ENCODE measurements at places on chromosomes 5 and 9. TPM values are rescaled to one million over a fixed set of nuclear protein-coding genes. Genes with fewer than 3 reads are reported as not detected.

The CNTNAP3 gene
- total RNA-seq = not detected

The FYB1 gene
- total RNA-seq = 499 TPM

DNA sequence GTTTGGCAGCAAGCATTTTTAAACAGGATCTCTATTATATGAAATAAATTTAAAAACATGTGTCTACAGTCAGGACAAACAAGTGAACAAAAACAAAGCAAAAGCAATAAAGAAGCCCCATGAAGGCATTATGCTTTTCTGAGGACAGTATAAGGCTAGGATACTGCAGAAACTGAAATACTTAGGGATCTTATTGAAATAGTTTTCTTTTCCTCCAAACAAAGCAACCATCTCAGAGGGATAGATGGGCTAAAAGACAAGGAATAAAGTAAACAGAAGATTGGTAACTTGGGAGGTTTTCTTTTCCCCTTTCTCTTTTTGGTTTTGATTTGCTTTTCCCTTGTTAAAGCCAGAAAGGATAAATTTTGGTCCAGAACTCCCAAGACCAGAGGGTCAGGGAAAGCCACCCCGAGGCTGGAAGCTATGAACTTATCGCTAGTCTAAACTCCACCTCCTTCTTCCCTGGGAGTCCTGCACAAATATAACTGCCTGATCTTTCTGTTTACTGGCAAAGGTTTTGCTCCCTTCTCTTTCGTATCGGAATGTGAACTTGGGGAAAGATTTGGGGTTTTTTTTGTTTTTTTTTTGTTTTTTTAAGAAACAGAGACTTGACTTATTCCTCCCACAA, 164.0 kb downstream of the GHR start:
- peaks cover 6% of the 10 kb centered on the region for H3K4me1 ChIP-seq
- DNase-seq = no peak
- peaks cover 48% of the 10 kb centered on the region for H3K27me3 ChIP-seq
- no peak overlapping the region for H3K27ac ChIP-seq
- no peak overlapping the region for H3K4me3 ChIP-seq

DNA sequence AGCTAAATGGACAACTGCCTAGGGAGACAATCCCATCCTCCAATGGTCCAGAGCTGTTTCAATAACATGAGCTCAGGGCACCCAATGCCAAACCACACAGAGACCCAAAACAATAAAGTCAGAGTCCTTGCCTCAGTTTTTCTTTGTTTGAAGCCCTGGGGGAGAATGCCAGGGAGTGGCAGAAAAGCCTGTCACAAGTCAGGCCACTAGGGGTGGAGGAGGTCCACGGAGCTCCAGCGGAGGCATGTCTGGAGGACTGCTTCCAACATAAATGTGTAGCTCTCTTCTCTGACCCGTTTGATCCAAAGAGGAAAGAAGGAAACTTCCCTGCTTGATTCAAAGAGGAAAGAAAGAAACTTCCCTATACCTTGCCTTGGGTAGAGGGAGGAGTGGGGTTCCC, 175.3 kb downstream of the HSPA4 start:
- DNase-seq = no peak
- H3K4me1 ChIP-seq = peaks cover 6% of the 10 kb centered on the region
- peak overlapping the region; percentile 4 for H3K27ac ChIP-seq
- H3K36me3 ChIP-seq = peaks cover 2% of the 10 kb centered on the region
- no peak overlapping the region for H3K4me3 ChIP-seq

The FREM1 gene
- total RNA-seq = not detected

- H3K27me3 ChIP-seq = peaks cover 30% of the 10 kb centered on the region
- peaks cover 2% of the 10 kb centered on the region for H3K4me1 ChIP-seq
- peaks cover 4% of the 10 kb centered on the region for H3K36me3 ChIP-seq
- H3K4me3 ChIP-seq = no peak overlapping the region
Observed at GRCh38 chr9:135587658-135588057, 26.1 kb downstream of the PAEP start.

GRCh38 chr5:78754655-78755054, 106.1 kb upstream of the LHFPL2 start:
- peaks cover 2% of the 10 kb centered on the region for H3K4me1 ChIP-seq
- no peak overlapping the region for H3K27ac ChIP-seq
- H3K36me3 ChIP-seq = no peaks in the 10 kb centered on the region
- H3K27me3 ChIP-seq = peaks cover 7% of the 10 kb centered on the region
- no peak overlapping the region for H3K4me3 ChIP-seq

DNA sequence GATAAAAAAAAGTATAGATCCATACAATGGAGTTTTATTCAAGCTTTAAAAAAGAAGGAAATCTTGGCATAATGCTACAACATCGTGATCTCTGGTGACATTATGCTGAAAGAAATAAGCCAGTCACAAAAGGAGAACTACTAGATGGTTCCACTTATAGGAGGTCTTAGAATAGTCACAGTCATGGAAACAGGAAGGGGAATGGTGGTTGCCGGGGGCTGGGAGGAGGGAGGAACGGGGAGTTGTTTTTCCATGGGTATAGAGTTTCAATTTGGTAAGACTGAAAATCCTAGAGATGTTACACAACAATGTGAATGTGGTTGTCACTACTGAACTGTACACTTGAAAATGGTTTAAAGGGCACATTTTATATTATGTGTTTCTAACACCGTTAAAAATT, 94.5 kb downstream of the CFAP90 start:
- peaks cover 7% of the 10 kb centered on the region for H3K36me3 ChIP-seq
- no peak for DNase-seq
- H3K27ac ChIP-seq = no peak overlapping the region
- H3K4me1 ChIP-seq = peaks cover 4% of the 10 kb centered on the region
- H3K27me3 ChIP-seq = peaks cover 80% of the 10 kb centered on the region
- no peak overlapping the region for H3K4me3 ChIP-seq

The GFI1B gene
- 29.3 TPM for total RNA-seq

GRCh38 chr9:6893350-6894131, 135.8 kb downstream of the KDM4C start:
- H3K4me3 ChIP-seq = no peak overlapping the region
- H3K27ac ChIP-seq = peak overlapping the region; percentile 34
- DNase-seq = no peak
- H3K4me1 ChIP-seq = peaks cover 36% of the 10 kb centered on the region
- no peaks in the 10 kb centered on the region for H3K27me3 ChIP-seq

GRCh38 chr5:35854248-35854647, 2.4 kb upstream of the IL7R start:
- H3K4me1 ChIP-seq = peaks cover 54% of the 10 kb centered on the region
- peak overlapping the region; percentile 99 for H3K27ac ChIP-seq

GRCh38 chr5:174317256-174317894, 271.9 kb downstream of the NSG2 start:
- no peak overlapping the region for H3K27ac ChIP-seq
- H3K36me3 ChIP-seq = peaks cover 2% of the 10 kb centered on the region
- H3K4me1 ChIP-seq = peaks cover 3% of the 10 kb centered on the region
- DNase-seq = no peak

The KCTD16 gene
- total RNA-seq = not detected

GRCh38 chr9:16039218-16039987, 486.6 kb downstream of the CCDC171 start:
- no peaks in the 10 kb centered on the region for H3K4me1 ChIP-seq
- no peak for DNase-seq
- no peaks in the 10 kb centered on the region for H3K36me3 ChIP-seq
- H3K4me3 ChIP-seq = no peak overlapping the region
- H3K27ac ChIP-seq = no peak overlapping the region
- H3K27me3 ChIP-seq = no peaks in the 10 kb centered on the region

- no peaks in the 10 kb centered on the region for H3K36me3 ChIP-seq
- H3K27ac ChIP-seq = no peak overlapping the region
Observed at GRCh38 chr9:95777136-95777535, 98.4 kb upstream of the ERCC6L2 start.

DNA sequence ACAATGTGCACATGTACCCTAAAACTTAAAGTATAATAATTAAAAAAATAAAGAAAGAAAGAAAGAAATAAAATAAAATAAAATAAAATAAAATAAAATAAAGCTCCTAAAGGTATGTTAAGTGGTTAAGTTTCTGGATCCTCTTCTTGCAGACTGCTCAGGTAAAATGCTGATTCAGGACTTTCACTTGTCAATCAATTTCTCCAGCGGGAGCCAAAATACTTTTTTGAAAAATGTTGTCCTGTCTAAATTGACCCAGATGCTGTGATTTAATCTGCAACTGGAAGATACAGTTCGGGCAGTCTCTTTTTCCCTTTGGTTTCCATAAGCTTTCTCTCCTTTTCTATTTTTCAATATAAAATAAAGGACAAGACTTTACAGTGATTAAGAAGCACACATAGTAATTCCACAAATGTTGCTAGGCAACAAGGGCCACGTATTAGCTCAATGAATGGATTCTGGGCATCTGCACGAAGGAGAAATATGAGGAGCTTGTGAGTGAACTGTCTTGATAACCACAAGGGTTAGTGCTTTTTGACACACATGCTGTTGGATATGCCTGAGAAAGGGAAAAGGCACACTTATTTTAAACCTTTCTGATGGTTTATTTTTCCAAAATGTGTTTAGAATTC, 38.6 kb downstream of the HTR4 start:
- H3K4me1 ChIP-seq = peaks cover 13% of the 10 kb centered on the region
- H3K36me3 ChIP-seq = no peaks in the 10 kb centered on the region
- H3K27ac ChIP-seq = no peak overlapping the region

GRCh38 chr9:34644766-34645314, 1.6 kb upstream of the GALT start:
- peaks cover 5% of the 10 kb centered on the region for H3K36me3 ChIP-seq
- no peak overlapping the region for H3K4me3 ChIP-seq
- no peaks in the 10 kb centered on the region for H3K27me3 ChIP-seq
- DNase-seq = no peak
- no peak overlapping the region for H3K27ac ChIP-seq

- DNase-seq = no peak
- no peak overlapping the region for H3K27ac ChIP-seq
- H3K27me3 ChIP-seq = no peaks in the 10 kb centered on the region
- peaks cover 6% of the 10 kb centered on the region for H3K36me3 ChIP-seq
Observed at GRCh38 chr9:136391737-136392537, 8.0 kb downstream of the SNAPC4 start.

The MLLT3 gene
- total RNA-seq = 37.2 TPM

DNA sequence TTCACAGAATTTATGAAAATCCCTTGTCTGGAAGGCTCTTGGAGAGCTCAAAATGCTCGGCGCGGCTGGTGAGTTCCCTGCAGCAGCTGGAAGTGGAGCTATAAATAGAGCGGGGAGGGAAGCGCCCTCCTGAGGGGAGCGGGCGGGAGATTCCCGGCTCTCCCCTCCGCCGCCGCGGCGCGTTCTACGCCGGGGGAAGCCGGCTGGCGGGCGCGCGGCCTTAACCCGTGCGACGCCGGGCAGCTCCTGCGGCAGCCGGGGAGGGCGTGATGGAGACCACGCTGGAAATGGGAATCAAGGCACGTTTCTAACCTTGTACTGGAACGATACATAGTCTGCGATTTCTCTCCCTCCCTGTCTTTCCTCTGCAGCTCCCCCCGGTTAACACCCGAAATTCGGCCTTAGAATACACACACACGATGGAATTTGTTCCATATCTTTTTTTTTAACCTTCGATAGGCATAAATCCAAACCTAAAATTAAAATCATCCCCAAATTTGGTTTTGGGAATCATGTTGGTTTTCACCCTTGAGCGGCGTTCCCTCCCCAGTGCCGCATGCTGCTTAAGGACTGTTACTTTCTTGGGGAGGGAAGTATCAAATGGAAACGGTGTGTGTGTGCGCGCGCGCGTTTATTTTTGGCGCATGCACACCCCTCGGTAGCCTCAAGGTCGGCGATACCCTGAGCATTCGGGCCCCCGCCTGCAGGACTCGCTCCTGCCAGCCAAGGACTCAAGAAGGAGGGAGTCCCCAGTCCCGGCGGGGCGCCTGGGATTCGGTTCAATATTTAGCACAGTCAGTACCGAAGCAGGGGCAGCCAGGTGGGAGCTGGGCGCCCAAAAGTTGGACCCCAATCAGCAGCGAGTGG, 306.3 kb upstream of the KCNN2 start:
- H3K4me1 ChIP-seq = no peaks in the 10 kb centered on the region
- H3K27me3 ChIP-seq = peaks cover 24% of the 10 kb centered on the region
- no peak overlapping the region for H3K27ac ChIP-seq
- H3K4me3 ChIP-seq = no peak overlapping the region
